ENCODE measurements at places on chromosomes 7 and 10.

GRCh38 chr10:93063977-93064660 lies 3.5 kb downstream of the CYP26C1 start:
- DNase-seq, result no peak

- no peak for DNase-seq
Observed at GRCh38 chr7:18770822-18771221, 275.3 kb downstream of the HDAC9 start.

DNA sequence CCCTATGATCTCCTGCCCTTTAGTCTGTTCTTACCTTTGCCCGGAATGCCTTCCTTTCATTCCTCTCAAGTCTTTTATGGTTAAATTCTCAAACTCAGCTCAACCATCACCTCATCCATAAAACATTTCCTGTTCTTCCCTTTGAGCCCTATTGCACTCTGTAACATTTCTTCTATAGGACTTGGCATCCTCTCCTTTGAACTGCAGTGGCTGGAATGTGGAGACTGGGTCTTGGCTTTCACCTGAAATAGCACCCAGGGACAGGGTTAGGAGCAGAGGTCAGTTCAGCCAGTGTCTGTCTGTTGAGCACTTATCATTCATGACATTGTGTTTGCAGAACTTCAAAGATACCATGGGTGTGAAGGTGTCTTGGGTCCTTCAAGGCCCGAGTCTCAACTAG lies 7.2 kb downstream of the NFE2L3 start:
- DNase-seq, result no peak

- DNase-seq, result no peak
Observed at GRCh38 chr7:44062903-44063295, 2.5 kb downstream of the PGAM2 start.

GRCh38 chr10:44389150-44389549 lies 4.3 kb upstream of the CXCL12 start:
- DNase-seq, result no peak

DNA sequence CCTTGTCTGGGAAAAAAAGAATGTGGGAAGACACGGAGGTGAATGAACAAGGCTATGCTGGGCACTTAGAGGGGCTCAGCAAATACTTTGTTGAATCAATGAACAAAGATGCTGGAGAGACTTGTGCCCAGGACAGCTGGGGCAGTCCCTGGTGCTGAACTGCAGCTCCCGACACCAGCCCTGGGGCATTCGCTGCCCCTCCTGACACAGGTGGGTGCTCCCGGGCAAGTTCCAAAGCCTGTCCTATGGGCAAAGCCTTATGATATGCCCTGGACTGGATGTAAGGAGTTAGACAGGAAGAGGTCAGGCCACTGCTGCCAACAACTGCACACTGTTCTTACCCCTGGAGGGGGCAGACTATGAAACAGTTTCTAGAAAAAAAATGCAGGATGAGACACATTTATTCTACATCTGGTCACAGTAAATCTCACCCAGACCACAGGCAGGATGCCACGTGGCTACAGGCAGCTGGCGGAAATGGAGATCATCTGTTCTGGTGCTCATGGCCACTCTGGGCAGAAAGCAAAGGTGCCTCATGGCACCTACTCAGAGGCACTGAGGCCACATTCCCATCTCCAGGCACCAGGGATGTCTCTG lies 21.9 kb upstream of the FRAT2 start:
- no peak for DNase-seq

DNA sequence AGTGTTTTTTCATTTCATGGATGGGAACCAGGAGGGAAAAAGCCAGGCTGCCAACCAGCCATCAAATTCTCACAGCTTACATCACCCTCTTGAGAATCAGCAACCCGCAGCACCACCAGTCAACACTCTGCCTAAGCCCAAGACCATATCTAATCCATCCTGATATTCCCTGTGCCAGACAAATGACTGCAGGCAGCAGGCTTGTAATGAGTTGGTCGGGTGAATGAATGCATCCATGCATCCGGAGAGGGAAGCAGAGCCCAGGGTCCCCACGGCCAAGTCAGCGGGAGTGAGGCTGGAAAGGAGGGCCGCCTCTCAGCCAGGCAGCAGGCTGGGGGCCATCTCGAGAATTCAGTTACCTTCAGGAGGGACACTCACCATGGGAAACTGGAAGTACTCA lies 46.9 kb downstream of the SLIT1 start:
- no peak for DNase-seq

DNA sequence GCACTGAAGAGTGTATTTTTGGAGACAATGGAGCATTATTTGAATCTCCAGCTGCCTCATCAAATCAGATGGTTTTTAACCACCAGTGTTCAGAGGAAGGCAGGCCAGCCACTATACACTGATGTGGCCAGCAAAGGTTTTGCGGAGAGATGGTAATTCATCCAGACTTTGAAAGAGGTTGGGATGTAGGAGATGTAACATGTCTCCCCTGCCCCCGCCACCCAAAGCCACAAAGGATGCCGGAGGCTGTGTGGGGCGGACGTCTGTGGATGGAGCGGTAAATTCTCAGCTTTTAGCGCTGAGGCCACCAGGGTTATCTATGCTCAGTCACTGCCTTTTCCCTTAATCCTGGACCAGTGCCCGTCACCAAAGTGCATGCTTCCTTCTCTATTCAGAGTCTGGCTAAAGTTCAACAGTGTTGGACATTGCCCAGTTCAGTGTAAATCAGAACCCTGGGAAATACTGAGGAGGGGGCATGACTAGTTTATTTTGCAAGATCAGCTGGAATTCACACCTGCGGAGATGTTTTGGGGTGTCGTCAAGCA lies 3.7 kb upstream of the TRIP6 start:
- no peak for DNase-seq
